HT1080 (cell line): ENCODE measurements at places on chromosomes 7 and 10. TPM values are rescaled to one million over a fixed set of nuclear protein-coding genes. Genes with fewer than 3 reads are reported as not detected.

The CEP55 gene
- total RNA-seq = 86.3 and 87.3 TPM in 2 replicates

The PIP gene
- total RNA-seq = not detected in 2 replicates

The SLC26A4 gene
- total RNA-seq = 4.3 TPM in 2 replicates

The NKX1-2 gene
- 0.05 TPM in 1 of 2 replicates, not detected in the other for total RNA-seq

The MXI1 gene
- 12.7 and 18.5 TPM in 2 replicates for total RNA-seq

The PNLIPRP1 gene
- not detected in 2 replicates for total RNA-seq

The EN2 gene
- total RNA-seq = not detected in 2 replicates

The PTPN20 gene
- total RNA-seq = not detected in 2 replicates

The KCND2 gene
- not detected in 2 replicates for total RNA-seq

The PRPS1L1 gene
- not detected in 2 replicates for total RNA-seq

The FAM13C gene
- total RNA-seq = 2.8 and 3.1 TPM in 2 replicates

The ZPBP gene
- total RNA-seq = not detected in 2 replicates

The DNAJC1 gene
- total RNA-seq = 21.8 and 23.0 TPM in 2 replicates

The GSTO2 gene
- total RNA-seq = 1.7 and 1.8 TPM in 2 replicates

The MORN4 gene
- 1.9 and 3.6 TPM in 2 replicates for total RNA-seq

The SLC39A12 gene
- total RNA-seq = not detected in 2 replicates

The TAS2R16 gene
- total RNA-seq = not detected in 2 replicates

The ACHE gene
- 0.27 TPM in 1 of 2 replicates, not detected in the other for total RNA-seq
